GM23338 (cell line): ENCODE measurements at places on chromosomes 12 and 14. TPM values are rescaled to one million over a fixed set of nuclear protein-coding genes. Genes with fewer than 3 reads are reported as not detected.

The TAS2R46 gene
- total RNA-seq, result 1.0 and 5.0 TPM in 2 replicates

The MGST1 gene
- total RNA-seq, result 297 and 354 TPM in 2 replicates

The LALBA gene
- total RNA-seq, result not detected in 2 replicates

The PRKD1 gene
- 6.0 and 9.7 TPM in 2 replicates for total RNA-seq

The CPM gene
- total RNA-seq, result 0.16 and 5.8 TPM in 2 replicates

The YY1 gene
- 79.5 and 88.2 TPM in 2 replicates for total RNA-seq

The KLRD1 gene
- 0.03 TPM in 1 of 2 replicates, not detected in the other for total RNA-seq

The LRTM2 gene
- 0.12 TPM in 1 of 2 replicates, not detected in the other for total RNA-seq

The TAS2R14 gene
- total RNA-seq, result 4.9 and 5.9 TPM in 2 replicates

The MORN3 gene
- 0.14 and 0.47 TPM in 2 replicates for total RNA-seq

The HOTAIR gene
- total RNA-seq, result not detected in 2 replicates

The WIF1 gene
- total RNA-seq, result 3.1 and 4.1 TPM in 2 replicates

The BCL7A gene
- 9.9 and 12.7 TPM in 2 replicates for total RNA-seq

The TAC3 gene
- total RNA-seq, result 11.9 and 22.0 TPM in 2 replicates

DNA sequence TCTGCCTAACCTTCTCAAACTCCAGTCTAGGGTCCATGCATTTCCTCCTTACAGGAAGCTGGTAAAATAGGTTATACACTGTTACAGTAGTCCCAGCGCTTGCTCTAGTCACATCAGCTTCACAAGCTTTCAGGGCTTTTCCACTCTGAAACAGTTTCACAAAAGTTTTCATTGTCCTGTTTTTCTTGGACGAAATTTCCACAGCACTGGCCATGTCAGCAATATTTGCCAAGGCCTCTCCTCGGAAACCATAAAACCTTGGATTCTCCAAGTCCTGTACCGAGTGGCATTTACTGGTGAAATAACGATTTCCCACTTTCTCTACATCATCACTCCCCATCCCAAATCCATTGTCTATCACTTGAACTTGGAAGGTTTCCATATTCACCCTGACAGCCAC is 2.1 kb downstream of the MLH3 start:
- H3K27me3 ChIP-seq, result no peaks in the 10 kb centered on the region
- DNase-seq, result no peak
- H3K4me3 ChIP-seq, result no peak overlapping the region

- no peak overlapping the region for H3K27ac ChIP-seq
- no peaks in the 10 kb centered on the region for H3K36me3 ChIP-seq
- H3K4me3 ChIP-seq, result no peak overlapping the region
- no peaks in the 10 kb centered on the region for H3K4me1 ChIP-seq
- no peaks in the 10 kb centered on the region for H3K27me3 ChIP-seq
Measured at GRCh38 chr12:96228566-96229248, 34.5 kb downstream of the ELK3 start.

DNA sequence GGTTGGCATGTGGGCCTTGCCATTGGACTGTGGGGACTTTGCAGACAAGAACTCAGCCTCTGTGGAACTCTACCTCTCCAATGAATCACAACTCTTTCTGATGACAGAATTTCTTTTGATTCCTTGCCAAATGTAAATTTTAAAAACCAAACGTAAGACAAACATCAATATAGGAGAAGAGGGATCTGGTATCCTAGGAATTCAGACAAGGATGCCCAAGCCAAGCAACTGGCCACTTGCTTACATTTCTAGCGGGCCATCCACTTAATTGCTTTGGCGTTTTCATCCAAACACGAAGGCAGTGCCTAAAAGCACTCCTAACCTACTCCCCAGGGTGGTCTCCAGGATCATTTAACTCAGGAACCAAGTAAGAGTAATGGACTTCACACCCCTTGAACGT is 23.4 kb upstream of the RAB35 start:
- DNase-seq, result no peak
- no peak overlapping the region for H3K4me3 ChIP-seq
- no peak overlapping the region for H3K27ac ChIP-seq
- H3K4me1 ChIP-seq, result no peaks in the 10 kb centered on the region
- peaks cover 77% of the 10 kb centered on the region for H3K36me3 ChIP-seq

- H3K27ac ChIP-seq, result no peak overlapping the region
- DNase-seq, result no peak
- no peaks in the 10 kb centered on the region for H3K27me3 ChIP-seq
- H3K4me1 ChIP-seq, result no peaks in the 10 kb centered on the region
- H3K36me3 ChIP-seq, result no peaks in the 10 kb centered on the region
Measured at GRCh38 chr14:98956181-98956580, 315.8 kb downstream of the BCL11B start.

DNA sequence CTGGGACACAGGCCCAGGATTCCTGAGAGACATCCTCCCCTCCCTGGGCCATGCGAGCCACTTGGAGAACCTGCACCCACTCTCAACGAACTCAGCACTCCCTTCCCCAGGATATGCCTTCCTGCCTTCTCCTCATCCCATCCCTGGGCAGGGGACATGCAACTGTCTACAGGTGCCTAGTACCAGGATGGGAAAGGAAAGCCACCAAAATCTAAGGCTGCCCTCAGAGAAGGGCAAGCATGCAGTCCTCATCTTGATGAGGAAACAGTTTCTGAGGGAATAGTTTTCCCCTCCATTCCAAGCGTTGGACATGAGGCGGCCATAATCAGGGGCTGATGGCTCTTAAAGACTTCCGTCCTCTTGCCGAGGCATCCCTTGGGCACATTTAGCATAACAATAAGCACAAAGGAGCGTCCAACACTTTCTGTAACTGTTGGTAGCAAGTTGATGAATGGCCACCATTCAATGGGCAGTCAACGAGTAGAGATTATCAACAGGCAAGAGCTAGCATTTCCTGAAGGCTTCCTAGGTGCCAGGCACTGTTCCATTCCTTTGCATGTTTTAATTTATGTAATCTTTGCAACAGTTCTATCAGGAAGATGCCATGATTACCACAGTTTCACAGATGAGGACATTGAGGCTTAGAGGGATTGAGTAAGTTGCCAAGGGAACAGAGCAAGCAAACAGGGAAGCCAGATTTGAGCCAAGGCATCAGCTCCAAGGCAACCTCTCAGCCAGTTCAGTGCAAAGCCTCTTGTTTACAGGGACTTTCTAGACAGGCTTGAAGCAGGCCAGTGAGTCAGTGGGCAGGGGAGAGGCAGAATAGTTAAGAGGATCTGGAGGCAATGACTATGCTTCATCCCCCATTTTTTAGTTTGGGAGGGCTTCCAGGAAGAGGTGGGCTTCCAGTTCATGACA is 105.1 kb downstream of the SINHCAF start:
- no peak for DNase-seq
- peaks cover 20% of the 10 kb centered on the region for H3K4me1 ChIP-seq
- no peak overlapping the region for H3K4me3 ChIP-seq
- no peak overlapping the region for H3K27ac ChIP-seq

GRCh38 chr14:102548616-102549240 is 39.2 kb upstream of the ANKRD9 start:
- no peak for DNase-seq
- no peak overlapping the region for H3K27ac ChIP-seq
- no peaks in the 10 kb centered on the region for H3K36me3 ChIP-seq
- peaks cover 15% of the 10 kb centered on the region for H3K27me3 ChIP-seq
- no peak overlapping the region for H3K4me3 ChIP-seq

- no peaks in the 10 kb centered on the region for H3K27me3 ChIP-seq
- no peaks in the 10 kb centered on the region for H3K36me3 ChIP-seq
- DNase-seq, result no peak
- H3K4me1 ChIP-seq, result peaks cover 31% of the 10 kb centered on the region
Measured at GRCh38 chr12:62846491-62846890, 88.5 kb downstream of the PPM1H start.

DNA sequence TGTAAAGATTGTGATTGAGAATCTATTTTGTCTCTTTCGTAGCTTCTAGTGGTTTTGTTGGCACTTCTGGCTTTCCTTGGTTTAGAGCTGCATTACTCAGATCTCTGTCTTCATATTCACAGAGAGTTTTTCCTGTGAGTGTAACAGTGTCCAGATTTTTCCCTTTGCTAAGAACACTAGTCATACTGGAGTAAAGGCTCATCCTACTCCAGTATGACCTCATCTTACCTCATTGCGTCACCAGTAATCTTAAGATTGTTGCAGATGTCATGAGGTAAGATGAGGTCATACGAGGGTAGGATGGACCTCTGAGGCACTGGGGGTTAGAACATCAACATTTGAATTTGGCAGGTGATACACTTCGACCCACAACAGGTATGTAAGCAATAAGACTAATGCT is 461.2 kb downstream of the FLRT2 start:
- no peak overlapping the region for H3K4me3 ChIP-seq
- no peaks in the 10 kb centered on the region for H3K27me3 ChIP-seq
- H3K4me1 ChIP-seq, result no peaks in the 10 kb centered on the region
- no peaks in the 10 kb centered on the region for H3K36me3 ChIP-seq

DNA sequence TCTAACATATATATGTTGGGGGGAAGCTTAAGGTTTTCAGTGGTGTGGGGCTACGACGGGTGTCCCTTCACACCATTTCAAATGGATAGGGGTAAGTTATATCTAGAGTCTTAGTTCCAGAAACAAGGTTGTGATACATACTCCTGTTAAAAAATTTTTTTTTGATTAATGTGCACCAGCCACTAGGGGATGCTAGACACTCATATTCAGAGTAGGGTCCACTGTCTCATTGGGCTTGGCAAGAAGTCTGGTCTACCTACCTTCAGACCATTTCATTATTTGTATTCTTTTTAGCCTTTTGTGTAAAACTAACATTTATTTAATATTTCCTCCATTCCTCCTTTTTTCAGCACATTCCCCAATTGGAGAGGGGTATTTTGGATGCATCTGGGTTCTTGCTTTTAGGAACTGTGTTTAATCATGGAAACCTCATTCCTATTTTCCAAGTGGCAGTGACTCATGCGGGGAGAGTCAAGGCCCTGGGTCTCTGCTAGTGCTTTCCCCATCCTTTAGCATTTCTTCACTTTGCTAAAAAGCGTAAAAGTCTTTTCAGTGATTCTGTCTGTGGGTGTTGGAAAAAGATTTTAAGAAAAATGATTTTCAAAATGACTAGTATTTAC is 33.4 kb downstream of the ANO4 start:
- no peak overlapping the region for H3K27ac ChIP-seq
- peak; percentile 71 for DNase-seq
- H3K27me3 ChIP-seq, result no peaks in the 10 kb centered on the region
- H3K4me3 ChIP-seq, result no peak overlapping the region

DNA sequence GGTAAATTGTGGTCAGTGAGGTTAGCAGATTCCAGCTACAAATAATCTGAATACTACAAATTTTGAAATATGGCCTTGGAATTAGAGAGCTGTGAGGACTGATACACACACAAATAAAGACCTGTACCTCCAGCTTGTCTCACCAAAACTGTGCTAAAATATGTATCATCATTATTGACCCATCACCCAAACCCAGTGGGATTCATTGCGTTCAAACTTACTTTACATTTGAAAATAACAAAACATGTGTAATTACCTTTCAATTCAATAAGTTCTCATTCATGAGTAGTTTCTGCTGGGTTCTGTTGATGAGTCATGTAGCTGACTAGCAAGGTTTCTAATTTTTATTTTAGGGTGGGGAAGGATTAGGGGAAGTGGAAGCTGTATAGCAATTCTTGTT is 170.9 kb downstream of the MSRB3 start:
- no peak for DNase-seq
- H3K4me3 ChIP-seq, result no peak overlapping the region
- no peaks in the 10 kb centered on the region for H3K27me3 ChIP-seq
- H3K4me1 ChIP-seq, result no peaks in the 10 kb centered on the region
- no peak overlapping the region for H3K27ac ChIP-seq

GRCh38 chr14:75297411-75298040 is 18.9 kb downstream of the FOS start:
- no peak overlapping the region for H3K4me3 ChIP-seq
- H3K36me3 ChIP-seq, result no peaks in the 10 kb centered on the region
- no peaks in the 10 kb centered on the region for H3K27me3 ChIP-seq
- H3K27ac ChIP-seq, result no peak overlapping the region

DNA sequence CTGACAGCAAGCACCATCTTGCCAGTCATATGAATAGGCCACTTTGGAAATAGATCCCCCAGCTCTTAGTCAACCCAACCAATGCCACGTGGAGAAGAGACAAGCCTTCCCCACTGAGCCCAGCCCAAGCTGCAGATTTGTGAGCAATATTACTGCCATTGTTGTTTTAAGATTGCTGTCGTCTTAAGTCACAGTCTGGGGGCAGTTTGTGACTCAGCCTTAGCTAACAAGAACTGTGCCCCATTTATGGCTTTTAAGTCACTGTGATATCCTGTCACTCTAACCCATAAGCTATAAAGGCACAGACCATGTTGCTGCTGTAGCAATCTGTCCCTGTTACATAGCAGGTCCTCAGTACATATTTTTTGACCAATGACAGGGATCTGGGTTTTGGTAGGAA is 464.2 kb downstream of the MED13L start:
- no peak for DNase-seq
- no peaks in the 10 kb centered on the region for H3K4me1 ChIP-seq
- no peaks in the 10 kb centered on the region for H3K27me3 ChIP-seq

DNA sequence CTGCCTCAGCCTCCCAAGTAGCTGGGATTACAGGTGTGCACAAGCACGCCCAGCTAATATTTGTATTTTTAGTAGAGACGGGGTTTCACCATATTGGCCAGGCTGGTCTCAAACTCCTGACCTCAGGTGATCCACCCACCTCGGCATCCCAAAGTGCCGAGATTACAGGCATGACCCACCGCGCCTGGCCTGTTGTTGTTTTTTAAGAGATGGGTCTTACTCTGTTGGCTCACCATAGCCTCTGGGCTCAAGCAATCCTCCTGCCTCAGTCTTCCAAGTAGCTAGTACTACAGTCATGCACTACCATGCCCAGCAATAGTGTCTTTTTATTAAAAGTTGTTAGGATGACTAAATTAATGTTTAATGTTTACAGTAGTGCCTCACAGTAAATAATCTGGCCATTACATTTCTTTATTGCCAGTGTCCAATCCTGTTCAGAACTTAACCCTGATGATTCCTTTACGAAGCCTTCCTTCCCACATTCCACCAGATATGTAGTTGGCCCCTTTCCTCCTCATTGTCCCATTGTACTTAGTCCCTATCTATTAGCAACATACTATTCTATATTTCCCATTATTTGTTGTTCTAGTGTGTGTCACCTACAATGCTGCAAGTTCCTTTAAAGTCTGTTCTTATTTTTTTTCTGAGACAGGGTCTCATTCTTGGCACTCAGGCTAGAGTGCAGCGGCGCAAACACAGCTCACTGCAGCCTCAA is 8.8 kb upstream of the SMARCC2 start:
- no peaks in the 10 kb centered on the region for H3K4me1 ChIP-seq
- H3K36me3 ChIP-seq, result no peaks in the 10 kb centered on the region
- H3K27ac ChIP-seq, result no peak overlapping the region; the same call in 1 of the 2 replicates
- no peak overlapping the region for H3K4me3 ChIP-seq

DNA sequence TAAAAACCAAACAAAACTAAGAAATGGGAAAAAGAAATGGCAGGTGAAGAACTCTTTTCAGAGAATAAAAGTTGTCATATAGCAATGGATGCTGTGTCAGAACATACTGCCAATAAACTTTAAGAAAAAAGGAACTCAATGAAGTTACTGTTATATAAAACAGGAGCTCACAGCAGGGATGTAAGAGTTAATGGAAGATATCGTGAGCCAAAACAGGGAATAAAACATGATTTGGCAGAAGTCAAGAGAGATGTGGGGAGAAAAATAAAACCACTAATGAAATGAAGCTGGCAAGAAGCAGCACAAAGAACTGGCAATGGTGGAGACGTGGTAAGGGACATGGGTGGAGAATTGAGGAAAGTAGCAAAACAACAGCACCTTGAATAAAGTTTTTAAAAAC is 61.0 kb downstream of the TAOK3 start:
- no peaks in the 10 kb centered on the region for H3K36me3 ChIP-seq
- DNase-seq, result no peak
- no peaks in the 10 kb centered on the region for H3K27me3 ChIP-seq
- no peak overlapping the region for H3K4me3 ChIP-seq
- peaks cover 14% of the 10 kb centered on the region for H3K4me1 ChIP-seq
- no peak overlapping the region for H3K27ac ChIP-seq
